IMR-90 (cell line): ENCODE measurements at places on chromosomes 13 and 19. TPM values are rescaled to one million over a fixed set of nuclear protein-coding genes. Genes with fewer than 3 reads are reported as not detected.
A peak's percentile ranks its signal among the peaks of the same experiment; 100 is the strongest.

Gene NCR1
- total RNA-seq, result not detected in 2 replicates

Gene MTUS2
- total RNA-seq, result under 0.01 TPM in 1 of 2 replicates, not detected in the other

Gene FUT1
- under 0.01 and 0.18 TPM in 2 replicates for total RNA-seq

DNA sequence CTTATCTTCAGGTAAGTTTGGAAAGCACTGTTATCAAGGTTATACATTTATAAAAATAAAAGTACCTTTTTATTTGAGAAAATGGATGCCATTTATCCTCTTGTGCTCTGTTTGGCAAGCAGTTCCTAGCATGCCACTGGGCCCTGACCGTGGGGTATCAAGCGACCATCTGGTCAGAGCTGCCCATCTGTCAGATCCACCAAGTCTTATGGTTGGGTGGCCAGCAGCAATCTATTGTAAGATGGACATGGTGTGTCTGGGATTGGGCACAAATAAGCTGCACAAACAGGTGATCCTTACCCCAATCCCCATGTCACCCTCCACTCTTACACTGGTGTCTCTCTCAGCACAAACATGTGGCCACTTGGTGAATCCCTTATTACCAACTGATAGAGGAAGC lies 178.5 kb downstream of the DLEU7 start:
- DNase-seq, result no peak
- H3K27me3 ChIP-seq, result peaks cover 21% of the 10 kb centered on the region
- no peaks in the 10 kb centered on the region for H3K4me1 ChIP-seq
- H3K36me3 ChIP-seq, result no peaks in the 10 kb centered on the region
- no peak overlapping the region for H3K4me3 ChIP-seq
- no peak overlapping the region for H3K27ac ChIP-seq

DNA sequence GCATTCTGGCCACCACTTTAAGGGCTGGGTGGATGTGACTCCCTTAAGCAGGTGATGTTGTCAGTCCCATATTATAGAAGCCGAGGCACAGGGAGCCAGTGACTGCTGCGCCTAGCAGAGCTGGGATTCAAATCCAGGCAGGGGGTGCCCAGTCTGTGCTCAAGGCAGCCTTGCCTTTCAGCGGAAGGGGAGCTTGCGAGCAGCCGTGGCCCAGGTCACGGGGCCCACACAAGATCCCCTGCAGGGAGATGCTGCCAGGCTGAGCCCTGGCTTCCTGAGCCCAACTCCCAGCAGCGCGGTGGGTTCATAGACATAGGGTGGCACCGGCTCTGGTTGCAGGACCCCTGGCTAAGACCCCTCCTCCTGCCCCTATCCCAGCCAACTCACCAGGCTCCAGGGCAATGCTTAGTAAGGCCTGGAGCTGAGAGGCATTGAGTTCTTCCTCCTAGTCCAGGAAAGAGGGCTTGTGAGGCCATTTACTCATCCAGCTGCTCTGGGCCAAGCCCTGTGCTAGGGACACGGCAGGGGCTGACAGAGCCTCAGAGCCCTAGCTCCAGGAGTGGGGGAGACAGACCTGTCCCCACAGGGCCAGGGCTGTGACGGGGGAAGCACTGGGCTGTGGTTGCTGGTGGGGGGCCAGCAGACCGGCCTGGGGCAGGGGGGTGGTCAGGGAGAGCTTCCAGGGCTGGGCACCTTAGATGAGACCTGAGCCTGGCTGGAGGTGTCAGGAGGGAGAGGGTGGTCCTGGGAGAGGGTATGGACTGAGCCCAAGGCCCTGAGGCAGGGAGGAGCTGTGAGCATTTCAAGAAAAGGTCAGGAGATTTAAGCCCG lies 9.6 kb downstream of the CAPN12 start:
- H3K36me3 ChIP-seq, result peaks cover 18% of the 10 kb centered on the region
- H3K4me3 ChIP-seq, result no peak overlapping the region
- H3K27ac ChIP-seq, result no peak overlapping the region
- peaks cover 13% of the 10 kb centered on the region for H3K4me1 ChIP-seq
- no peaks in the 10 kb centered on the region for H3K27me3 ChIP-seq

GRCh38 chr19:30516531-30516930 lies 144.3 kb downstream of the ZNF536 start:
- H3K36me3 ChIP-seq, result no peaks in the 10 kb centered on the region
- DNase-seq, result no peak
- no peaks in the 10 kb centered on the region for H3K27me3 ChIP-seq
- H3K4me1 ChIP-seq, result no peaks in the 10 kb centered on the region

GRCh38 chr13:40185414-40185813 lies 481.0 kb downstream of the FOXO1 start:
- H3K4me3 ChIP-seq, result no peak overlapping the region
- no peaks in the 10 kb centered on the region for H3K36me3 ChIP-seq
- no peaks in the 10 kb centered on the region for H3K27me3 ChIP-seq
- H3K4me1 ChIP-seq, result no peaks in the 10 kb centered on the region
- no peak overlapping the region for H3K27ac ChIP-seq

DNA sequence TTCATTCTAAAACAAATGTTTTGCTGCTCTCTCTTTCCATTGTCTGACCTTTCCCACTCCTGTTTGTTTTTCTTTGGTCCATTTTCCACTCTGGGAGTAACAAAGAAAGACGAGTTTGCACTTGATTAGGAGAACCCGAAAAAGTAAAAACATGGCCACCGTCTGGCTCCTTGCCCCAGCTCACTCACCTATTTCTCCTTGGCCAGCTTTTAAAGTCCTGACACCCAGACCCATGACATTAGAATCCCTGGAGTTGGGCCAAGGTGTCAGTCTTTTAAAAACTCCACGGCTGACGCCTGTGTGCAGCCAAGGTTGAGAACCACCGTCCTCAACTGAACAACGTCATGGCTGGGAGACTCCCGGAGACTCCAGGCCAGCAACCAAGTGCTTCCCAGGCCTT lies 63.6 kb upstream of the FLT1 start:
- no peaks in the 10 kb centered on the region for H3K36me3 ChIP-seq
- no peak for DNase-seq
- H3K27me3 ChIP-seq, result no peaks in the 10 kb centered on the region
- peak overlapping the region; percentile 94 for H3K27ac ChIP-seq

DNA sequence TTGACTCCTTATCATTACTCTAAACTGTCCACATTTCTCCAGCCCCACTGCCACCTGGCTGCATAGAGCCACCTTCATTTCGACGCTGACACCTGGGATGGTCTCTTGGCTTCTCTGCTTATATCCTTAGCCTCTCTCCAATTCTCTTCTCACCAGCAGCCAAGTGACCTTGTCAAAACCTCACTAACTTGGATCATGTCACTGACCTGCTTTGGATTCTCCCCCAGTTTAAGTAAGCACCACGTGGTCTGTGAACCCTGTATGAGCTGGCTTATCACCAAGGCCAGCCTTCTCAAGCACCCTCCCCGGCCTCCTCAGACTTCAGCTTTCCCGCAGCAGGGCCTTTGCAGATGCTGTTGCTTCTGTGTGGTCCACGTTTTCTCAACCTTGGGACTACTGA lies 12.3 kb upstream of the GGACT start:
- H3K36me3 ChIP-seq, result no peaks in the 10 kb centered on the region
- H3K27ac ChIP-seq, result no peak overlapping the region
- DNase-seq, result no peak
- no peaks in the 10 kb centered on the region for H3K27me3 ChIP-seq
- no peak overlapping the region for H3K4me3 ChIP-seq
- no peaks in the 10 kb centered on the region for H3K4me1 ChIP-seq

- peaks cover 13% of the 10 kb centered on the region for H3K36me3 ChIP-seq
- no peak overlapping the region for H3K4me3 ChIP-seq
- H3K27me3 ChIP-seq, result no peaks in the 10 kb centered on the region
- peaks cover 7% of the 10 kb centered on the region for H3K4me1 ChIP-seq
Observed at GRCh38 chr19:31301306-31301980, 47.8 kb downstream of the TSHZ3 start.
